ENCODE measurements at places on chromosomes 6 and 20.
A peak's percentile ranks its signal among the peaks of the same experiment; 100 is the strongest.

- no peak for DNase-seq
Measured at GRCh38 chr20:40189621-40190020, 499.4 kb downstream of the MAFB start.

- no peak for DNase-seq
Measured at GRCh38 chr20:58017231-58017969, 211.1 kb downstream of the ANKRD60 start.

- peak; percentile 86 for DNase-seq
Measured at GRCh38 chr20:38997622-38998021, 35.5 kb downstream of the DHX35 start.

DNA sequence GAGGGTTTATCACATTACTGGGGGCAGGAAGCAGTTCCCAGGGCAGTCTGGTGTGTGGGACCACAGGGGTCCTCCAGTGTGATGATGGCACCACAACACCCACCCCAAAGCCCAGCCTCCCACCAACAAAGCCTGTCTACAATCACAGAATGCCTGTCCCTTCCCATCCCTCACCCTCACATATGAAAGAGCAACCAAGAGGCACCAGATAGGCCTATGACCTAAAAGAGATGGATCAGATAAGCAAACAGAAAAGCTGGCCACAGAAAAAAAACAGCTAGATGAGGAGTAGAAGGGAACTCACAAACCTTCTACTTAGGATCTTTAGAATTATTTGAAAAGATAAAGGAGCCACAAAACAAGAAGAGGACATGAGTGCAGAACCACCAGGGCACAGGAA lies 54.3 kb downstream of the SERAC1 start:
- no peak for DNase-seq

GRCh38 chr20:1673424-1673823 lies 15.8 kb upstream of the SIRPG start:
- DNase-seq, result no peak

DNA sequence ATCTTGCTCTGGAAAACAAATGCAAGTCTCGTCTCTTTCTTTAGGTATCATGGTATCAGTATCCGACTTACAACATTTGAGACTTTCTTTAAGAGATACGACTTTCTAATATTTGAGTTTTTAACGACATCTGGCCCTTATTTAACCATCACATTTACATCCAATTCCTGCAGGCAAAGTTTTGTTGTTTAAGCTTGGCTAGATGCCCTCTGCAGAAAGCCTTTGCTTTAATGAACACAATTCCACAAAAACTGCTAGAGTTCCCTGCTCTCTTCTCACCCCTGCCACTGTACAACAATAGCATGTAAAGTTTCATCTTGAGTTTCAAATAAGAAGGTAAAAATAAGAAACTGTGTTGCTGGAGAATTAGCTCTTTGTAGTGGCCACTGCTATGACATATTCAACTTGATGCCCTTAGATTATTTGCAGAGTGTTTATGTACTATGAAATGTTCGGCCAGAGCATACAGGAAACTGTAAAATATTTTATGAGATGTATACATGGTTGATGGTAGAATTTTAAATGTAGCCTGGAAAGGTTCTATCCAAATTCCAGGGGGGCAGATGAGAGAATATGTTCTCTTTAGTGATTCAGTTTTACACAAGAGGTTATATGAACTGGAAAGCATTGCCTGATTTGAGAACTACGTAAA lies 438.6 kb downstream of the CDC5L start:
- no peak for DNase-seq

- DNase-seq, result no peak
Measured at GRCh38 chr6:34804543-34804942, 12.7 kb downstream of the BLTP3A start.

DNA sequence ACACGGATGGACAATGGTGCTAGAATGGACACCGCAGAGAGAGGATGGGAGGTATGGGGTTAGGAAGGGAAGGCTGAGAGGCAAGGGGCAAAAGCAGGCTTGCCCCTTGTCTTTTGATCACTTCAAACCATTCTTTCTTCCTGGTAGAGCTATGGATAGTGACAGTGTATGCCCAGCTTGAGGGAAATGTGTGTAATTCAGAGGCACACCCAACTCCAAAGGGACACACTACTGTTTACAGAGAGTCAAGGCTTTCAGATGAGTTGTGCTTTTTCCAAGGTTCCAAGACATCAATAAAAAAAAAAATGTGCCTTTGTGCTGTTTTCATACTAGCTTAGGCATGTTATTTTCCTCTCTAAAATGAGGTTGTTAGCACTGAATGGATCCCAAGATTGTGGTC lies 185.0 kb downstream of the MCHR2 start:
- no peak for DNase-seq

DNA sequence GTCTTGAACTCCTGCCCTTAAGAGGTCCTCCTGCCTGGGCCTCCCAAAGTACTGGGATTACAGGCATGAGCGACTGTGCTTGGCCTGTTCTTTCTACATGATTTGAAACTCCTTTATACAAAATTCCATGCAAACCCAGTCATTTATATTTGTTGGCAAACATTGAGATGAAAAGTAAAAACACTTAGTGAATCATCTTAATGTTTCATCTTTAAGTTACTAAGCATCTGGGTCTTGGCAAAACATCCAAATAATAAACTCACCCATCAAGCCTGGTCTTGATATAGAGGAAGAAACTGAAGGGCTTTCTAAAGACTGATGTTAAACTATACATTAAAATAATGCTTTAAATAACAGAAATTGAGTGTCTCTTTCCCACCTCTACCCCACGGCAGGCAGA lies 95.1 kb downstream of the FUT9 start:
- DNase-seq, result no peak

DNA sequence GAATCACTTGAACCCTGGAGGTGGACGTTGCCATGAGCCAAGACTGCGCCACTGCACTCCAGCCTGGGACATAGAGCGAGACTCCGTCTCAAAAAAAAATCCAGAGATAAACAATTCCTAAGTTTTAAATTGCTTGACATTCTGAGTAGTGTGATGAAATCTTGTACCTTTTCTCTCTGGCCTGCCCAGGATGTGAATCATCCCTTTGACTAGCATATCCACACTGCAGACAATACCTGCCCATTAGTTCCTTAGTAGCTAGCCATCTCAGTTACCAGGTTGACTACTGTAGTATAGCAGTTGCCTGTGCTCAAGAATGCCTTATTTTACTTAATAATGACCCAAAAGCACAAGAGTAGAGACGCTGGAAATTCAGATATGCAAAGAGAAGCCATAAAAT lies 2.8 kb downstream of the ZFP57 start:
- no peak for DNase-seq

GRCh38 chr6:111925296-111925695 lies 52.0 kb upstream of the FYN start:
- DNase-seq, result peak; percentile 29

DNA sequence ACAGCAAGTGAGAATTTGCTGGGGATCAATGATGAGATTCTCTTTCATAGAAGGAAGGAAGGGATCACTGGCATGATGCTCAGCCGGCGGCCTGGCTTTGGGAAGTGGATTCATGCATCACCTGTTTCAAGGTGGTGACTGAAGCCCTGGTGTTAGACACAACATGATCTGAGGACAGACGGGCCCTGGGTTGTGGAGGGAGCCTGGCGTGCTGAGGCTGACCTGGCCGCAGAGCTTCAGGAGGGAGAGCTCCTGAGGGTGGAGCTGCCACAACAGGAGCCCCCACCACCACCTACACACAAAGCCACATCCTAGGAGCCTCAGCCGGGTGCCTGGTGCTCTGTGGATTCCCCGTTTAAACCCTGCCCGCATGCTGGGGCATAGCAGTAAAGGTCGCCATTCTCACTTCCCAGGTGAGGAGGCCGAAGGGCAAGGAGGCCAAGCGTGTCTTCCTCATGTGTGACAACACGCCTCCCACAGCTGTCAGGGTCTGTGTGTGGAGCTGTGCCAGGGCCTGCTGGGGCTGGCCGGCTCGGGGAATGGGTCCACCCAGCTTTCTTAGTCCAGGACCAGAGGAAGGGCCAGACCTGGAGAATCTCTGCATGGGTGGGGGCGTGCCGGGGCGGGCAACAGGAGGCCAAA lies 107.0 kb downstream of the ERMARD start:
- no peak for DNase-seq

DNA sequence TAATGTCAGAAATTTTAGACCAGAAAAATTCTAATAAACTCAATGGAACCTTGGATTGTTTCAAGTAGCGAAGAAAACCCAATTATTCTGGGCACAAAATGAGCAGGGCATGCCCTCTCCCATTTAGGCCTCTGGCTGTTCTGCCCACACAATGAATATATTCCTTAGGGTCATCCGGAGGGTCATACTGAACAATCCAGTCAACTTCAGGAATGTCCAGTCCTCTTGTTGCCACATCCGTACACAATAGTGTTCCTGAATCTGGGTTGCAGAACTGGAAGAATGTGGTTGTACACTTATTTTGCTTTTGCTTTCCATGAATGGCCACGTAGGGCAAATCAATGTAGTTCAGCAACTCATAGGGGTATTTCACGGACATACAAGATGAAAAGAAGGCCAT lies 23.4 kb upstream of the RNF144B start:
- no peak for DNase-seq

DNA sequence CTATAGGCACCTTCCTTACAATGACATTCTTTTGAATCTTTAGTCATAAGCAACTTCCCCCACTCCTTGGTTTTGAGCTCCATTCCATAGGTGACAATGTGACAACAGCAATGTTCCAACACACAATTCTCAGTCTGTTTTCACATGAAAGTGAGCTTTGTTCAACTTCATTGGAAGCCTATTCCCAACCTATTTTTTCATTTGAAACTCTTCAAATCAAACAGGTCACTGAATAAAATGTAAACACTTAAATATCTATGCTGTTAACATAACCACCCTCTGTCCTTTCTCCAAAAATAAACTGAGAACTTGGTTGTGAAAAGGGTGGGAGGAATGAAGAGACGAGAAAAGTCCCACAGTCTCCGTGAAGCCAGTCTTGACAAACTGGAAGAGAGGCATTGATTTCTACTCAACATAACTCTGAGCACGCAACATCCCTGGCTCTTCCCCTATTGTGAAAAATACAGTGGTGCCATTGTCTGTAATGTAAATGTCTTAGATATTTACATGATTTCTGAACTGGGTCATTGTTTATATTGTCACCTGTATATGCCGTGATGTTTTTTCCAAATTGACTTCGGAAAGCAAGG lies 343.1 kb downstream of the TFAP2A start:
- no peak for DNase-seq

DNA sequence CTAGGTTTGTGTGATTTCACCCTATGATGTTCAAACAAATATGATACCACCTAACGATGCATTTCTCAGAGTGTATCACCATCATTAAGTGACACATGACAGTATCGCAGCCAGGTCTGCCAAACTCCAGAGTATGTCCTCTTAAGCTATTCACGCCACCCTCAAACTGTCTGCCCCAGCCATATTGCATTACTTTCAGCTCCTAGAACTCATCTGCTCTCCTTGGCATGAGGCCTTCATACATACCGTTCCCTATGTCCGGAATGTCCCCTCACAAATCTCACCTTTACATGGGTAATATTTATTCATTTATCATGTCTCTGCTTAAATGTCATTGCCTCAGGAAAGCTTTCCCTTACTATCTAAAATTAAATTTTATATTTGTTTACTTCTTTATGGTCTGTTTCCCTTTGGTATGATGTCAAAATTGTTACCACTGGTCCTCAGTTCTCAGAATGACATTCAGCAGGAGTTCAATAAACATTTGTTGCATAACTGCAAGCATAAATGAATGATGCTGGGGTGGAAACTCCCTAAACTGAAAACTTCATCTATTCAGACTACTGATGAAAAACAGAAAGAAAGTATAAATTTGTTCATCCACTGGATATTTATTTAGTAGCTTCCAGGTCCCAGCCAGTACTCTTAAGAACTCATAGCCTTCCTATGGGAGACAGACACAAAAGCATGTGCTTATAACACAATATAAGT lies 3.2 kb downstream of the SESN1 start:
- DNase-seq, result peak; percentile 8

All from activated CD4-positive, alpha-beta T cell treated with anti-CD3 and anti-CD28 coated beads, Interleukin-2, amount 50 U/mL, for 16 hours (primary cell).